Endothelial cell of umbilical vein (primary cell): ENCODE measurements at places on chromosomes 2 and 18. TPM values are rescaled to one million over a fixed set of nuclear protein-coding genes. Genes with fewer than 3 reads are reported as not detected.

Gene HTR2B
- polyA plus RNA-seq = 0.84 and 0.88 TPM in 2 replicates

Gene NCKAP5
- polyA plus RNA-seq = 0.46 and 0.47 TPM in 2 replicates

DNA sequence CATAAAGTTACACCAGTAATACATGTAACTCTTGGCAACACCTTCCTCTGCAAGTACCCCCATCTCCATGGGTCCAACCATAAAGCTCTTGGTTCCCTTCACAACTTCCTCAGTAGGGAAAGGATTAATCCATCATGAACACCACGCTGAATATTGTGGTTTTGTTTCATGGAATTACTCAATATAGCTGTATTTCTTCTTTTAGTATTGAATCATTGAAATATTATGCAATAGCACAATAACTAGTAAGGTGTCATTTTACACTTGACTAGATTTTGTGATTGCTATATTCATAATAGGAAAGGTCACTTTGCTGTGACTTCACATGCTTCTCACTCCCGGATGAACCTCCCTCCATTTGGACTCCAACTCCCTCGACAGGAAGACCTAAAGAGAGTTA lies 29.7 kb upstream of the PID1 start:
- DNase-seq = no peak

Gene TUBA3D
- polyA plus RNA-seq = not detected in 2 replicates

DNA sequence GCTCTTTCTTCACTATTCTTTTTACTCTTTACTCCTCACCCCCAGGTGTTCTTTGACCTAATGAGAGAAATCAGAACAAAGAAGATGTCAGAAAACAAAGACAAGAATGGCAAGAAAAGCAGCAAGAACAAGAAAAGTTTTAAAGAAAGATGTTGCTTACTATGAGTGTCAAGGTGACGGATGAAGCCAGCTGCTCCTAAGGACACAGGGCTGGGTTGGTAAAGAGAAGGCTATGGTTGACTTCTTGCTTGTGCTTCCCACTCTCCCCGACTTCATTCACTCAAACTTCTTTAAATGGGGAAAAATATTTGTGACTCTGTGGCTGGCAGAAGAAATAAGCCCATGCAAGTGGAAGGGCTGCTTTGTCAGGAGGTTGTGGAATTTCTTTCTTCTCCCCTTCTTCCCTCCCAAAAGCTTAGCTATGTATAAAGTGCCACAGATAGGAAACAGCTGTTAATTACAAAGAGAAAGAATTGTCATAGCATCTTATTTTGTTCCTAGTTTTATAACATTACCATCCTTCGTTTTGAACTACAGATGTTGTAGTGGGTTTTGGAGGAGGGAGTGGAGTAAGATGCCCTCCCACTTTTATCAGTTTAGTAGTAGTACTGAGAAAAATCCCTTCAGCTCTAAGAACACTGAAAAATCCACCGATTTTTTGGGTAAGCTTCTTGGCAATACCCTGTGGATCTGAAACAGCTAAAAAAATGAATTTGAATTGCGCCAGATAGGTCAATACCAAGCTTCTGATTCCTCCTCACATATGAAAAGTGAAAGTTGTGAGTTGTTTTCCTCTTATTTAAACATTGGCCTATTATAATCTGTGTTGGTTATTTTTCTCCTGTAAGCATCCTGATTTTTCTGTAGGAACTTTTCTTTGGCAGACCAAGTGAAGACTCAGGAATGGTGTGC lies 40.7 kb downstream of the RALB start:
- no peak for DNase-seq

- no peak for DNase-seq
Measured at GRCh38 chr18:37482002-37482401, 83.6 kb downstream of the CELF4 start.

Gene ANKRD62
- not detected in 2 replicates for polyA plus RNA-seq

GRCh38 chr18:1797235-1797634 lies 774.1 kb downstream of the METTL4 start:
- no peak for DNase-seq

DNA sequence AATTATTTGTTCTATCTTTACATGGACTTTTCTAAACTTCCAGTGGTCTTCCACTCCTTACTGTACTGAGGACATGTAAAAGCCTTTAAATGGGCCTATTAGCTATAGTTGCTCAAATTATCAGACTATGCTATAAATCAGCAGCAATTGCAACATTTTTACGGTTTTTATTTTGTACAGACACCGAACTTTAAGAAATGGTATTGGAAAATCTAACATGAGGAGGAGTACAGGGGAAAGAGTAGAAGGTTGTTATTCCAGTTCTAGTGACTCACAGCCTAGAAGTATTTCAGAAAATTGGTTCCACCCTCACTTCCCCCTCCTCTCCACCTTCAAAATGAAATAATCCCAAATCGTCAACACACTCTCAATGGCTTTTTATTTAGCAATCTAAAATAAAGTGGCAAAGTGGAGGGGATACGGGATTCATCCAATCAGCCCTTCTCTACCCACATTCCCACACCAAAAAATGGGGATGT lies 1.1 kb downstream of the NCKAP1 start:
- peak; percentile 69 for DNase-seq

Gene LMAN2L
- polyA plus RNA-seq = 20.5 and 21.2 TPM in 2 replicates

DNA sequence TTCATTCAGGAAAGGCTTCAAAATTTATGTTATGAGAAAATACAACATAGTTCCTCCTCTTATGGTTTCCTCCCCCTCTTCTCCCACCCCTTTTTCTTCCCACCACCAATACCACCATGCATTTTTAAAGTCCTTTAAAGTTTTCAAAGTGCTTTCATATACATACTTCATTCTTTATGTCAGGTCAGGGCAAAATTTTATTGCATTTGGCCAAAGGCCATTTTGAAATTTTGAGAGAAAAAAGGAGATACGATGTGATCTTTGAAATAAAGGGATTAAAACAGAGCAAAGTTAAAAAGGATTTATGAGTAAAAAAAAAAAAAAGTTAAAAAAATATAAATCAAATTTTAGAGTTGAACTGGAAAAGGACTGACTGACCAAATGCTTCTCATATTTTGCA lies 792.5 kb upstream of the FANCL start:
- DNase-seq = no peak

DNA sequence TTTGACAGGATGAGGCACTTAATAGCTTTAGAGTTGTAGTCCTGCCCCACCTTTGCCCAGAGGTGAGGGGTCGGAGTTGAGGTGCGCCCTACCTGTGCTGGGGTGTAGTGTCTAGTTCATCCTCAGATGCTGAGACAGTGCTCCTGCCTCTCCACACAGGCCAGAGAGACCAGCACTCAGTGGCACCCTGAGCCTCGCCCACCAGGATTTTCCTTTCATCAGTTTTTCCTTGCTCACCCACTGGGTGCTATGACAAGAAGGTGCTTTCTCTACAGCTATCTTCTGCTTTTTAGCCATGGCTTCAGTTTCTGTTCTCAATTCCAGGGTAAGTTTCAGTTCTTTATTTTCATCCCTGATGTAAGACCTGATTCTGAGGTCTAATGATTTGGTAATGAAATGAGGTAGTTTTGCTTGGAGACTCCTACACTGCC lies 16.8 kb upstream of the TMEM131 start:
- DNase-seq = no peak

DNA sequence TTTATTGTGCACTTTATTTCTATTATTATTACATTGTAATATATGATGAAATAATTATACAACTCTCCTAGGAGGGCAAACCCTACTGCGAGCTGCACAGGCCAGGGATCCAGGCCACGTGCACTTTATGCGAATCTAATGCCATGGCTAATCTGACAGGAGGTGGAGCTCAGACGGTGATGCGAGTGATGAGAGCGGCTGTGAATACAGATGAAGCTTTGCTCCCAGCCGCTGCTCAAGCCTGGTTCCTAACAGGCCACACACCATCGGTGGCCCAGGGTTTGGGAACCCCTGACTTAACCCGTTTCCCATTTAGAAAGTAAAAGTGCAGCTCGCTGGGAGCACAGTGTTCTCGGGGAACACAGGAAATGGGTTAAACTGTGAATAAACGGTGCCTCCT lies 40.8 kb upstream of the RAB6D start:
- DNase-seq = no peak

DNA sequence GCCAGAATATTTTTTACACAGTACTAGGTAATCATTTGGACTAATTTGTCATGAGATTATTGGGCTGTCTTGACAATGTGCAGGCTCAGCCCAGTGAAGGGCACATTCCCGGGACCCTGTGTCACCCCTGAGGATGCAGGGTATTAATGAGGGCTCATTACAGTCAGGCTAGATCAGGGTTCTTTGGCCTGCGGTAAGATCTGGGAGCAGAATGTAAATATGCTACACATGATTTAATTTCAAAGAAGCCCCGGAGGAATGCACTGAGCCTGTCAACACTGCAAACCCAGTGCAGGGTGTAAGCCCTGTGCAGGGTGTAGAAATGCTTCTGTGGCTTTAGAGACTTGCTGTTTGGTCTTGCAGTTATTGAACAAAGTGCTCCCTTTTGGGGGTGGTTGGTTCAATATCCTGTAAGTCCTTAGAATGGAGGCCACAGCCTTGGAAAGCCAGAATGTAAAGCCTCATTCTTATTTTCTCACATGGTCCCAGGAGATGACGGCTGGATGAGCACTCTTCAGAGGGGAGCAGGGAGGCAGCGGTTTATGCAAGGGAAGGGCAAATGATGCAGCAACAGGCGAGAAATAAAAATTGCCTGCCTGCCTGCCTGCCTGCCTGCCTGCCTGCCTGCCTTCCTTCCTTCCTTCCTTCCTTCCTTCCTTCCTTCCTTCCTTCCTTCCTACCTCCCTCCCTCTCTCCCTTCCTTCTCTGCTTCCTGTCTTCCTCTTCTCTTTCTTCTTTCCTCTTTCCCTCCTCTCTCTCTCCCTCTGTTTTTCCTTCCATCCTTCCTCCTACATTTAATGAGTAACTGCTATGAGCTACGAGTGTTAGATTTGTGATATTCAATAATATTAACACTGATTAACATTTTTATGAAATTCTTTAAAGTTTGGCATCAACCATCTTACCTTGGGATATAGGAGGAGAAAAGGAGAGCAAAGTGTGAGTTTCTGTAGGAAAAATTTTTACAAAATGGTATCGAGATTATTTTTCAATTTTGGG lies 148.8 kb downstream of the VAPA start:
- DNase-seq = no peak
